ENCODE measurements at places on chromosomes 5 and 9. TPM values are rescaled to one million over a fixed set of nuclear protein-coding genes. Genes with fewer than 3 reads are reported as not detected.
A peak's percentile ranks its signal among the peaks of the same experiment; 100 is the strongest.

DNA sequence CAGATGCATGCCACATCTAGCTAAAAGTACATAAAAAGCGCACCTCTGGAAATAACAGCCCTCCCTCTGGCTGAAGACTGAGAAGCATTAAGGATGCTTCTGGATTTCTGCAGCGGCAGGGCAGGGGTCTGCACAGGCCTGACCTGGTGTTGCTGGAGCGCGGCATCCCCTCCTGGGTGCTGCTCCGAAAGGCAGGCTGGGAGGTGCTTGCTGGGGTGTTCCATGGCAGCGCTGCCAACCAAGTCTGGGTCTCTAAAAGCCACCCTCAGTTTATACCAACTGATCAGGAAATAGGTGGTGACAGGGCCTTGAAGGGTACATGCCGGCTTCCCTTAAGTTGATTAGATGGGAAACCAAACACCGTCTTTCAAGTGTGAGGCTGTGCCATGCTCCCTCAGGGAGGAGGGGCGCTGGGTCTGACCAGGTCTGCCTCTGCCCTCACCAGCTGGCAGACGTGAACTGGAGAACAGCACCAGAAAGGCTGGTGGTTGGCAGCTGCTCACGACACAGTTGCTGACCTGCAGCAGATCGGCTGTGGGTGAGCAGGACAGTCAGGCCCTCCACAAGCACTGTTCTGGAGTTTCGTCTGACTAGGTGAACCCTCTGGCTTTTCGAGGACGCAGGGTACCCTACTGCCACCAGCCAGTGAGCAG is 81.6 kb downstream of the DAP start:
- DNase-seq: no peak
- no peaks in the 10 kb centered on the region for H3K27me3 ChIP-seq
- H3K36me3 ChIP-seq: peaks cover 75% of the 10 kb centered on the region

TPPP gene
- total RNA-seq: 4.1 TPM

GRCh38 chr9:36029765-36030528 is 6.8 kb upstream of the RECK start:
- H3K36me3 ChIP-seq: no peaks in the 10 kb centered on the region
- no peak for DNase-seq
- no peaks in the 10 kb centered on the region for H3K27me3 ChIP-seq
- H3K27ac ChIP-seq: no peak overlapping the region
- no peaks in the 10 kb centered on the region for H3K4me1 ChIP-seq

- H3K27ac ChIP-seq: no peak overlapping the region
- no peaks in the 10 kb centered on the region for H3K36me3 ChIP-seq
- peak; percentile 67 for DNase-seq
- H3K4me3 ChIP-seq: peak overlapping the region; percentile 6
Observed at GRCh38 chr9:8733131-8733954, 933.8 kb upstream of the DMAC1 start.

DNA sequence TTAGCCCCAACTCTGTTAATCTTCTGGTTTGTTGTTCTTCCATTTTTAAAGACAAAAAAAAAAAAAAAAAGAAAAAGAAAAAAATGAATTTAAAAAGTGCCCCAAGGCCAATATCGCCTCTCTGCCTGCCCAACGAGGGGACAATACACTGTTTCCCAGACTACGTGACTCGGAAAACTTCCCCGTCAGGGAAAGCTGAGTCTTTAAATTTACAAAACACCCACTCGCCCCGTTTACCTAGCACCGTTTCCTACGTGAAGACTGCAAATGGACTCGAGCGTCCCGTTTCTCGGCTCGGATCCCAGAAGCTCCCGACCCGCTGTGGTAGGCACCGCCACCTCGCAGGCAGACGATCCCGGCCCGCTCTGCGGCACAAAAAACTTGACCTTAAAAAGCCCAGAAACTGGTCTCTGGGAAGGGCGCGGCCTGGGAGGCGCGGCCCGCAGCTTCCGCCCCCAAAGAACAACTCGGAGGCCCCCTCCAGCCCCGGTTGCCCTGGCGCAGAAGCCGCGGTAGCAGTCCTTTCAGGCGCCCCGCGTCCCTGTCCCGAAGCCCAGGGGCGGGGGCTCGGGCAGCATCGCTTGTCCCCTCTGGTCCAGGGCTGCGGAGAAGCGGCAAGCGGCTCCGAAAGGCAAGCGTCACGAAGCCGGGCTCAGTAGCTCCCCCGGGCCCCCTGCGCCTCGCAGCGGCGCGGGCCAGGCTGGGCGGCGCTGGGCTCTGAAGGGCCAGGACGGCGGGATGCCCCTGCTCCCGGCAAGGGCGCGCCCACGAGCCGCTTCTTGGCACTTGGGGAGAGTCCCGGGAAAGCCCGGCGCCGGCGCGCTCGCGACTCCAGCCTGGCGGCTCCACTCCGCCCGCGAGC is at the start of gene GCNT4:
TSS of gene GCNT4 (minus strand) at position 367 of the 862 bp plus-strand sequence. CDS start 22,521 bp downstream, outside the sequence.
- peak; percentile 84 for DNase-seq
- peaks cover 30% of the 10 kb centered on the region for H3K4me1 ChIP-seq
- H3K4me3 ChIP-seq: peak within 1 kb of the TSS; percentile 96
- no peaks in the 10 kb centered on the region for H3K36me3 ChIP-seq
- H3K27me3 ChIP-seq: no peaks in the 10 kb centered on the region

PCDHB2 gene
- total RNA-seq: 1.3 TPM

- no peak for DNase-seq
- H3K27me3 ChIP-seq: no peaks in the 10 kb centered on the region
- no peak overlapping the region for H3K4me3 ChIP-seq
Observed at GRCh38 chr9:100937382-100937781, 91.1 kb upstream of the PLPPR1 start.

DNA sequence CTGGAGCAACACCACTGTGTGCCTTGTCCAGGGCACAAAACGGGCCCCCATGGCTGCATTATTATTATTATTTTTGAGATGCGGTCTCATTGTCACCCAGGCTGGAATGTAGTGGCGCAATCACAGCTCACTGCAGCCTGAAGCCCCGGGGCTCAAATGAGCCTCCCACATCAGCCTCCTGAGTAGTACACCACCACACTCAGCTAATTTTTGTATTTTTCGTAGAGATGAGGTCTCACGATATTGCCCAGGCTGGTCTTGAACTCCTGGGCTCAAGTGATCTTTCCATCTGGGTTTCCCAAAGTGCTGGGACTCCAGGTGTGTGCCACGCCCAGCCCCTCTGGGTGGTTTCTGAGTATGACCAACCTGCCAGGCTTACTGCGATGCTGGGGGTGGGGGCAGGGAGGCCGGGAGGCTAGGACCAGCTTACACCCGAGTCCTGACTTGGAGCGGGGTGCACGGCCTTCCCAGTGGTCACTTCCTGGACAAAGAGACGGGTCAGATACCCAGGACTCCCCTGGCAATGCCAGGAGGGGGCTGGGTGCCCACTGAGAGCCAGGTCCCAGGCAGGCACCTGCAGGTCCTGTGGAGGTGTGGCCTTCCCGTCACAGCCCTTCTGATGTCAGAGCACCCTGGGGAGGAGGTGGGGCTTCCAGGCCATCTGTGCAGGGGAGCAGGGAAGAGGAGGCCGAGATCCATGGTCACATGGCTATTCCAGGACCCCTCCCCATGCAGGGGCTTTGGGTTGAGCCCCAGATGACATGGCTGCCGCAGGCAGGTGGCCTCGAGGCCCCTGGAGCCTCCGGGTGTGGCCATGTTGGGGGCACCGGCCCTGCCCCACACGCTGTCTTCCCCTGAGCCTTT is 8.3 kb upstream of the NRARP start:
- DNase-seq: peak; percentile 71
- H3K36me3 ChIP-seq: no peaks in the 10 kb centered on the region
- H3K27ac ChIP-seq: no peak overlapping the region
- H3K27me3 ChIP-seq: peaks cover 3% of the 10 kb centered on the region
- H3K4me3 ChIP-seq: no peak overlapping the region

ANKRD18A gene
- total RNA-seq: 0.52 TPM

FBP2 gene
- total RNA-seq: not detected

- no peaks in the 10 kb centered on the region for H3K36me3 ChIP-seq
- H3K4me1 ChIP-seq: no peaks in the 10 kb centered on the region
- H3K27ac ChIP-seq: no peak overlapping the region
- no peaks in the 10 kb centered on the region for H3K27me3 ChIP-seq
- no peak for DNase-seq
Observed at GRCh38 chr5:38613992-38614836, 57.8 kb upstream of the LIFR start.

DNA sequence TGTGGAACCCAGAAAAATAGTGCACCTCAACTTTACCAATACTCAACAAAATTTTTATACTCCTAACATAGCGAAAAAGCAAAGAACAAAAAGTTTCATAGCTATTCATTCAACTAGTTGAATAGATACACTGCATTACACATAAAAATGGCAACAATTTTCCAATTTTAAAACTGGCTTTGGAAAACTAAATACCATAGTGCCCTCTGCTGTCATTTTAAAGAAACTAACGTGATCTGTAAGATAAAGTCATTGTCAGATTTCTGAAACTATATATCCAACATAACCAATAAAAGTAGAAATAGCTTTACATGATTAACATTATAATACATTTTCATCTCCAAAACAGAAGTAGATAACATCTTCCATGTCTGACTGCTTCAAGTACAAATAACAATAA is 31.6 kb downstream of the DTWD2 start:
- H3K36me3 ChIP-seq: no peaks in the 10 kb centered on the region
- H3K27ac ChIP-seq: no peak overlapping the region
- no peaks in the 10 kb centered on the region for H3K4me1 ChIP-seq
- no peaks in the 10 kb centered on the region for H3K27me3 ChIP-seq
- H3K4me3 ChIP-seq: no peak overlapping the region
- no peak for DNase-seq

GRCh38 chr9:129476821-129477611 is 143.9 kb downstream of the C9orf50 start:
- DNase-seq: no peak
- peaks cover 3% of the 10 kb centered on the region for H3K27me3 ChIP-seq
- H3K27ac ChIP-seq: no peak overlapping the region
- peaks cover 50% of the 10 kb centered on the region for H3K4me1 ChIP-seq
- H3K4me3 ChIP-seq: no peak overlapping the region

DNA sequence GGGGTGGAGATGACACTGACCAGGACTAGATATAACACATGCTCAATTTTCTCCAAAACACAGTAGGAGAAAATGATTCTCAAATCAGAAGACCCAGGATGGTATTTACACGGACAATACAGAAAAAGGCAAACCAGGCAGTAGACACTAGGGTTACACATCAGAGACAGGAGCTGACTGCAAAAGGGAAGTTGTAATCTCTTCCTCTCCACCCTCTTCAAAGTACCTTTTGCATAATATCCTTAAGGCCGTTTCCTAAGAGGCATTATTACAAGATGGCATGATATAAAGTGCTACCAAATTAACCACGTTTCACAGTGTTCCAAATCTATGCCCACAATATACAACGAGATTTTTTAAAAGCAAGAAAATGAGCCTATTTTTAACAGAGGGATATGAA is 39.2 kb downstream of the YIPF5 start:
- no peak overlapping the region for H3K27ac ChIP-seq
- no peak overlapping the region for H3K4me3 ChIP-seq
- no peaks in the 10 kb centered on the region for H3K4me1 ChIP-seq

- H3K27ac ChIP-seq: no peak overlapping the region
- no peaks in the 10 kb centered on the region for H3K4me1 ChIP-seq
- H3K27me3 ChIP-seq: no peaks in the 10 kb centered on the region
- peaks cover 30% of the 10 kb centered on the region for H3K36me3 ChIP-seq
- DNase-seq: no peak
Observed at GRCh38 chr5:179749857-179750508, 17.4 kb downstream of the MAML1 start.

- no peak overlapping the region for H3K27ac ChIP-seq
- H3K4me3 ChIP-seq: no peak overlapping the region
- no peak for DNase-seq
- H3K4me1 ChIP-seq: no peaks in the 10 kb centered on the region
- peaks cover 14% of the 10 kb centered on the region for H3K36me3 ChIP-seq
Observed at GRCh38 chr5:16756692-16757091, 139.9 kb upstream of the RETREG1 start.

GRCh38 chr9:90698871-90699440 is 56.3 kb upstream of the DIRAS2 start:
- H3K4me3 ChIP-seq: no peak overlapping the region
- H3K4me1 ChIP-seq: no peaks in the 10 kb centered on the region
- DNase-seq: no peak
- H3K27me3 ChIP-seq: no peaks in the 10 kb centered on the region

DNA sequence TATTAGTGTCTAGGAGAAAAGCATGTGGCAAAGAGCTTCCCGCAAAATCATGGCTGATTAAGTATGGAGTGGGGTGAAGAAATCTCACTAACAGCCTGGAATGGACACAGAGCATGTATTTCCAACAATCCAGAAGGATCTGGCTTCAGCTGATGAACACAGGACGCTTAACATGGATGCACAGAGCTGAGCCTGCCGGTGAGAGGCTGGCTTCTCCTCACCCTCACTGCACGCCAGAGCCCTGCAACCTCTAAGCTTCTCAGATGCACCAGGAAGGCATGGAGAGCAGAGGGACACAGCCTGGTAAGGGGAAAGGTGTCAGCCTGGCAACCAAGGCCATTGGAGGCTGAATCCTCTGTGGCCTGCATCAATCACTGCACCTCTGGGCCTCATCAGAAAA is 298.5 kb downstream of the TRIM32 start:
- H3K4me3 ChIP-seq: no peak overlapping the region
- no peaks in the 10 kb centered on the region for H3K27me3 ChIP-seq
- H3K4me1 ChIP-seq: no peaks in the 10 kb centered on the region
- DNase-seq: no peak

GRCh38 chr9:71980266-71981190 is 69.1 kb downstream of the C9orf85 start:
- no peaks in the 10 kb centered on the region for H3K27me3 ChIP-seq
- DNase-seq: no peak
- H3K36me3 ChIP-seq: no peaks in the 10 kb centered on the region
- H3K4me3 ChIP-seq: no peak overlapping the region
- no peaks in the 10 kb centered on the region for H3K4me1 ChIP-seq

- H3K4me3 ChIP-seq: no peak overlapping the region
- no peak overlapping the region for H3K27ac ChIP-seq
- peaks cover 84% of the 10 kb centered on the region for H3K36me3 ChIP-seq
- no peaks in the 10 kb centered on the region for H3K4me1 ChIP-seq
Observed at GRCh38 chr5:96984506-96985192, 48.8 kb downstream of the LNPEP start.

OBP2B gene
- not detected for total RNA-seq

LCN6 gene
- 3.7 TPM for total RNA-seq

DNA sequence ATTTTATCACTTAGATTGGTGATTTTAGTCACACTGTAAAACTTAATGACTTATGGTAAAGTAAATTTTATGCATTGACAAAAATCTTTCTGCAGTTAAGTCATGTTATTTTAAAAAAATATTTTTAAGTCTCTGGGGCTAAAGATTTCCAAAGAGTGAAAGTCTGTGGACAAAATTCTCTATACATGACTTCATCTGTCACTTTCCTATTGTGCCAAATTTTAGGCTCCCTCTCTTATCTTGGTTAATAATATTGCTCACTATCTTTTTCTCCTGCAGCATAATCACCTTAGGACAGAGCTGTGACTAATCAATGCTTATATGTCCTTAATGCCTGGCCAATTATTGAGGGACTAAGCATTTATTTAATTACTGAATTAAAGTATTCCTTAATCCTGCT is 15.2 kb downstream of the LURAP1L start:
- H3K27ac ChIP-seq: no peak overlapping the region
- no peak overlapping the region for H3K4me3 ChIP-seq
- H3K27me3 ChIP-seq: no peaks in the 10 kb centered on the region
- no peaks in the 10 kb centered on the region for H3K4me1 ChIP-seq
- DNase-seq: no peak

Measured in spleen (tissue), 13 donors.